AML-193 (cell line): ENCODE measurements at places on chromosomes 2 and 18.

- DNase-seq, result peak; percentile 78
These were observed 26.3 kb downstream of the DHRS9 start for GRCh38 chr2:169095621-169096105.

DNA sequence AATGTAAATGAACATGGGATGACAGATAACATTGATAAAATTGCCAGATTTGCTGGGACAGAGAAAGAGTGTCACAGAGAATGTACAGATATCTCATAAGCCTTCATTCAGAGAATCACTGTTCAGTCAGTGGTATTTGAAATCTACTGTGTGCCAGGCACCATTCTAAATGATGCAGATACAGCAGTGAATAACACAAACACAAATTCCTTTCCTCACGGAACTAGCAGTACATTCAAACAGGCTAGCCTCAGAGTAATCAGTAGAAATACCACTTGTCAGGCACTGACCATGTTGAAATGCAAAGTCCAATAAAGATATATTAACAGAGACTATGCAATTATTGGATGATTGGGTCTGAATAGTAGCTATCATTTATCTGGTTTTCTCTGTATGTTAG is 211.0 kb downstream of the RDH14 start:
- DNase-seq, result no peak

GRCh38 chr2:218130822-218131221 is 5.0 kb downstream of the CXCR2 start:
- DNase-seq, result no peak

- DNase-seq, result no peak
These were observed 88.4 kb upstream of the RGPD4 start for GRCh38 chr2:107738266-107738665.

GRCh38 chr18:60804415-60804814 is 431.8 kb upstream of the MC4R start:
- DNase-seq, result no peak

DNA sequence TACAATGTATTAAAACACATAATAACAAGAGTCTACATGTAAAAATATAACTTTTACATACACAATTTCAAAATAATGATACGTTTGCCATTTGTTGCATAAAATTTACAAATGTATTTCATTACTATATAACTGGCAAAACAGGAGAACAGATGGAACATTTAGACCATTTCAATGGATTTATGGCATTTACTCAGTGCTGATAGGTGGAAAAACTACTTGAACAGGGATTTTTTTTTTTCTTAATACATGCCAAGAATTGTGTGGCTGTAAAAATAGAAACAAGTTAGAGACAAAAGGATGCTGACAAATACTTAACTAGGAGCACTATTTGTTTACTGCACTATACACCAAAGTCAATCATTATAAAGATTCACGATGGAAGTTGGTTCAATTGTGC is 266.8 kb upstream of the CCDC68 start:
- DNase-seq, result no peak

DNA sequence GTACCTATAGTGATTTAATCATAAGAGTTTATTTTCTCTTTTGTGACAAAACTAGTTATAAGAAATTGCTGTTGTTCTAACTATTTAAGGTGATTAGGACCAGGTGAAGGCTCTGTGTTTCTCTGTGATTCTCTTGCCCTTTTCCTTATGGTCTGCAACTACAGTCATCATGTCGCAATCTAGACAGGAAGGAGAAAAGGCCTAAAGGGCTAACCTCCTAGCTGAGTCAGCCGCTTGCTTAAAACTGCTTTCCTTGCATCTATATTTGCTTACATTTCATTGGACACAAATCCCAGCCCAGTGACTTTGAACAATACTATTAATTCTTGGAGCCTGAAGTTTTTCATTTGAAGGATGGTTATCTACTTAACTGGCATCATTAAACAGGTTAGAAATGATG is 93.1 kb downstream of the PIK3C3 start:
- DNase-seq, result peak; percentile 79

DNA sequence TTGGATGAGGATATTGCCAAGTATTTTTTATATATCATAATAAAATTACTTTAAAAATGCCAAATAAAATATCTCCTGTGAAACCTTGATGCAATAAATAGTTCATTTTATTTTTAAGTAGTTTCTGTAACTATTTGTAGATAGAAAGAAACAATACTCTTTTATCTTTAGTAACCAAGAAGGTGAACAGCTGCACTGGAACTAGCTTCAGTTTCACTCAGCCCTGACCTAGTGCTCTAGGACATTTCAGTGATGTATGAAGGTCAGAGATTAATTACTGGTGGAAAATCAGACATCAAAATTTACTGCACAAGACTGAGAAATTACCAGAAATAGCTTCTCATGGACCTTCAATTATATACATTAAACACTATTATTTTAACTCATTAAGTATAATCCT is 1305.0 kb downstream of the CNTNAP5 start:
- DNase-seq, result no peak

GRCh38 chr2:191783416-191783815 is 63.5 kb downstream of the CAVIN2 start:
- no peak for DNase-seq

DNA sequence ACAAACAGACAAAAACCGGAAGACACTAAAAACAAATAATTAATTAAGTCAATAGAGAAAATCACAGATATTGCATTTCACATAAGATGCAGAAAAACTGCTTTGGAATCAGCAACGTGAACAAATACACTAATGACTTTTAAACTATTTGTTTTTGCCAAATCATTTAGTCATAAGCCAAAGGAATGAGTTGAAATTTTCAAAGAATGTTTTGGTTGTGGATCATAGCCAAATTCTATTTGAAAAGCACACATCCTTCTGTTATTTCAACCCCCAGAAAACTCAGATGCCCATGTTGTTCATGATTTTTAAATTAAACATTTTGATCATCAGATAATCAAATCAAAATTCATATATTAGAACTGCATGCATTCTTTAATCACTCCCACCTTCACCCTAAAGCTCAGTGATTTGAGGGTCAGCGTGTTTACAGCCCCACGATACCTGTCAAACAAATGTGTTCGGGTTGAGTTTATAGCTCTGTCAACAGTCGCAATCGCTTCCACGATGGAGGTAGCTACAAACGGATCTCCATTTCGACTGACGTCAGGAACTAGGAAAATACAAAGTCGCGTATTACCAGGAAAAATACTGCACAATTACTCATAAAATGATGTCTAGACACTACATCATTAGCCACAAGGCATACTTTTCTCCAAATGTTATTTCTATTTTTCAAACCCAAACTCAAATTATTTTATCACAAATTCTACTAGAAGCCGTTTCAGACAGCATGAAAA is 90.2 kb downstream of the PXDN start:
- DNase-seq, result no peak

- no peak for DNase-seq
These were observed 748 bp upstream of the ZNF804A start for GRCh38 chr2:184597571-184597991.

DNA sequence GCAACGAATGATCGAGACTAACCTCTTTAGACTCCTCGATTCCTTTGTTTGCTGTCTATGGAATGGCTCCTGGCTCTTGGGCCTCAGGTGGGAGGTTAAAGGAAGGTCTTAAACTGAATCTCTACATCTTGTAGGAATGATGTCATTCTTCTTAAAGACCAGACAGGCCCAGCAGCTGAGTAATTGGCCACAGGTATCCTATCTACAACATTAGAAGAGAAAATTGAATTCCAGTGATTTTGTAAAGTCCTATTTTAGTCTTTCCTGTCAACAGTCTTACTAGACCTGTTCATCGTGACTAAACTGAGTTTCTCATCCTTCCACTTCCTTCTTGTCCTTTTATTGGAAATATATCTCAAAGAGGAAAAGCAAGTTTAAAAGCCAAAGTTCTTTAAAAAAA is 274.8 kb downstream of the ALPK2 start:
- no peak for DNase-seq

DNA sequence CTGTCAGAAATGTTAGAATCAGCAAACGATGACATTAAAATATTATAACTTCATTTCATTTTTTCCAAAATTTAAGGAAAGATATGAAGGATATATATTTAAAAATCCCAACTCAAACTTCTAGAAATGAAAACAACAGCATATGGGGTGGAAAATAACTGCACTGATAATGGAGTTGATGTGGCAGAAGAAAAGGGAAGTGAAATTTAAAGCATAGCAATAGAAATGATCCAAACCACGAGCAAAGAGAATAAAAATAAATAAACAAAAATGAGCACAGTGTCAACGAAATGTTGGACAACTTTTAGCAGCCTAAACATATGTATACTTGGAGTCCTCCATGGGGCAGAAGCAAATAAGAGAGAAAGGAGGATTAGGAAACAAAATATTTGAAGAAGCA is 280.2 kb downstream of the KCNJ3 start:
- DNase-seq, result no peak

- DNase-seq, result no peak
These were observed 63.3 kb downstream of the SUCLG1 start for GRCh38 chr2:84395820-84396219.

GRCh38 chr2:179581605-179582004 is 279.8 kb downstream of the ZNF385B start:
- DNase-seq, result no peak
